Left hindlimb (tissue), 1 donor: ENCODE measurements at places on chromosomes 12 and 14.

DNA sequence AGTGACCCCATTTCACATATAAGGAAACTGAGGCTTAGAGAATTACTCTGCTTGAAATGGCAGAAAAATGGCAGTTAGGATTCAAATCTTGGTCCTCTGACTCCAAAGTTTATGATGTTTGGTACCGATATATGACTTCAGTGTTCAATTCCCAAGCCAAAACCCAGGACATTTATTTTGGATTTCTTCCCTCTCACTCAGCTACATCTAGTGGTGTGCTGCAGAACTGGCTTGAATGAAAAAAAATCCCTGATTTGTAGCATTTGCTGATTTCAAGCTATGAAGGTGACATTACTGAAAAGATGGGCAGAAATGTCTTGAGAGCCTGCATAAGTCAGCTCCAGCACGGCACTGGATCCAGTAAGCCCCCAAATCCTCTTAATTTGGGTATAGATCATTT lies 106.4 kb downstream of the EFCAB11 start:
- no peak for DNase-seq

DNA sequence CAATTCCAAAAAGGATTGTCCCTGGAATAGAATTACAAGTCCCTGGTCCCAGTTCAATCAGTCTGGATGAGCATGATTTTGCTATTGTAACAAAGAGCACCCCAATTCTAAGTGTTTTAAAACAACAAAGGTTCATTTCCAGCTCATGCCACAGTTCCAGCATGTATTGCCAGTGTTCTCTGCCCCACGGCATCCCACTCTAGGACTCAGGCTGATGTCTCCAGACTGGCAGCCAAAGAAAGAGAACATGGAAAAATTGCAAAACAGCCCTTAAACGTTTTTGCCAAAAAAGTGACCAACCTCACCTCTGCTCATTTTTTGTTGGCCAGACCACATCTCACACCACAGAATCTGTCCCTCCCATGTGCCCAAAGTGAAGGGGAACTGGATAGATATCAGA lies 116.0 kb upstream of the PLXNC1 start:
- no peak for DNase-seq

DNA sequence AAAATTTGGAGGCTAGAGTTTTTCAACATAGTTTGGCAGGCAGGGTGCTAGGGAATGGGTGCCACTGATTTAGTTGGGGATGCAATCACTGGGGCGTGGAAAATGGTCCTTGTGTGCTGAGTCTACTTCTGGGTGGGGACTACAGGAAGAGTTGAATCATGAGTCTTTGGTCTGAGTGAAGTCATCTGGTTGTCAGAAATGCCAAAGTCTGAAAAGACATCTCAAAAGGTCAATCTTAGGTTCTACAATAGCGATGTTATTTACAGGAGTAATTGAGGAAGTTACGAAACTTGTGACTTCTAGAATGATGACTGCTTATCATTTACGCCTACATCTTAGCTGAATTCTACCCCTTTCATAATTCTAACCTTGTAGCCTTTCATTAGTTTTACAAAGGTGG lies 209.1 kb downstream of the NUBPL start:
- no peak for DNase-seq

DNA sequence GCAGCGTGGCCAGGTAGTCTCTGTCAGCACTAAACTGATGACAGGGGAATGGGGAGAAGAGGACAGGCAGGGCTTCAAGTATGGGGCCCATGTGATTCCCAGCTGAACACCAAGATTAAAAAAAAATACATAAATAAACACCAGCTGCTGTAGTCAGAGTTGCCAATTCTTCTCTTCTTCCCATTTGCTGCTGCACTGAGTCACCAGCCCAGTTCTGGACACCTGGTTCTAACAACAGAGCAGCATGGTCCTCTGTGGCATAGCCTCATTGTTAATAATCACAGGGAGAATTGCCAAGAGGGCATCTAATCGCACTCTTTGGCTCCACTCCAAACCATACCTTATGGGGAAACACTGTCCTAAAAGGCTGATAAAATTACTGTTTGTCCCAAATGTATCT lies 15.1 kb downstream of the PPM1H start:
- DNase-seq = no peak

GRCh38 chr12:132243596-132244310 lies 85.6 kb downstream of the GALNT9 start:
- DNase-seq = no peak

- no peak for DNase-seq
These were observed 54.0 kb downstream of the BCAT1 start for GRCh38 chr12:24894879-24895278.

DNA sequence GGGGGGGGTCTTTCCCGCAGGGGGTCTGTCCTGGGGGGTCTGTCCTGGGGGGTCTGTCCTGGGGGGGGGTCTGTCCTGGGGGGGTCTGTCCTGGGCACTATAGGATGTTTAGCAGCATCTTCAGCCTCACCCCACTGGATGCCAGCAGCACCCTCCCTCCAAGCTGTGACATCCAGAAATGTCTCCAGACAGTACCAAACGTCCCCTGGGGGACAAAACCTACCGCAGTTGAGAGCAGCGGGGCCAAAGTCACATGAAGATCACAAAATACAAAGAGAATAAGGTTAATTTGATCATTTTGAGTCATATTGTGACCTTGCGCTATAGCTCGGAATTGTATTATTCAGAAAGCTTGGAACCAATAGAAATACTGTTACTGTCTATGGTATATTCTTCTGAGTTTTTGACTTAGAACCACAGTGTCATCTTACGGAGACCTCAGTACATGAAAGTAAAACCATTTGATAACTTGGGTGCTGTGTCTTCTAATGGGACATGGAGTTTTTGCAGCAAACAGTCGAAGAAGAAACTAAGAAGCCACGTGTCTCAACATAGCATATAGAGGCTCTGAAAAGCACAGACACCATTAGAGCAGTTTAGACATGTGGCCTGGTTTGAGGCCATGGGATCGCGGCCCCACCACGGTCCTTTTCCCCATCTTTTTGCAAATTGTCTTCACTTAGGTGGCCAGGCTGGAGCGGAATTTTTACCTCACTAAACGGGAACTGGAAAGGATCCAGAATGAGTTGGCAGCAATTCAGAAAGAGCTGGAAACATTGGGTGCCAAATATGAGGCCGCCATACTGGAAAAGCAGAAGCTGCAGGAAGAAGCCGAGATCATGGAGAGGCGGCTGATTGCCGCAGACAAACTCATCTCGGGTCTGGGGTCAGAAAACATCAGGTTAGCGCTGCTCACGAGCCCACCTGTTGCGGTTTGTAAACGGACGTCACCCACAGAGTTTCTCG lies 59.9 kb downstream of the CCDC92 start:
- DNase-seq = no peak

GRCh38 chr14:45785240-45785639 lies 532.2 kb upstream of the MIS18BP1 start:
- no peak for DNase-seq

DNA sequence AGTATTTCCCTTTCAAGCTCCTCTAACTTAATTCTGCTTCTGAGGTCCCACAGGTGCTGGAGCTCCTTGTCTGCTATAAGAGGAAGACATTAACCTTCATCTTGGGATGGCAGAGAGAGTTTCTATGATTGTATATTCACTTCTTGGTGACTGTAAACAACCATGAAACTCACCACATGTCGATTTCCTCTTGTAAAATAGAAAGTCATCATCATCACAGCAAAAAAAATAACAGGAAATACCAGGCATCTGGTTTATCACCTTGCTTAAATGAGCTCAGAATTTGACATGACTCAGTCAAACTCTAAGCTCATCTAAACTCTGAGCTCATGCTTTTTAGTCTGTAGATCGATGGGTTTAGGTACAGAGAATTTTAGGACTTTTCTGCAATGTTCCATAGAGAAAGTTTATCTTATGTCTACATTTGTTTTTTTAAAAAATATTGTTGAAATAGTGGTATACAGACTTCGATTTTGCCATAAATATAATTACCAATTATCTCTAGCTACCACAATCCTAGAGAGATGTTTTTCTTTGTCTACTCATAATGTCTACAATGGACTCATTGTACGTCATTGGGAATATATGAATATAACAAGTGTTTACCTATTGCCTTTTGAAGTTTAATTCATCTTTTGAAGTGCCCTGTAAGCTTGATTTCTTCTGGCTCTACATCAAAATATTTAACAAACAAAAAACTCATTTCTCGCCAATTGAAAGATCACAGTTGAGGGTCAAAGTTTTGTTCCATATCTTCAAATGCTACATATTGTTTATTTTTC lies 58.4 kb downstream of the IGF1 start:
- DNase-seq = no peak

DNA sequence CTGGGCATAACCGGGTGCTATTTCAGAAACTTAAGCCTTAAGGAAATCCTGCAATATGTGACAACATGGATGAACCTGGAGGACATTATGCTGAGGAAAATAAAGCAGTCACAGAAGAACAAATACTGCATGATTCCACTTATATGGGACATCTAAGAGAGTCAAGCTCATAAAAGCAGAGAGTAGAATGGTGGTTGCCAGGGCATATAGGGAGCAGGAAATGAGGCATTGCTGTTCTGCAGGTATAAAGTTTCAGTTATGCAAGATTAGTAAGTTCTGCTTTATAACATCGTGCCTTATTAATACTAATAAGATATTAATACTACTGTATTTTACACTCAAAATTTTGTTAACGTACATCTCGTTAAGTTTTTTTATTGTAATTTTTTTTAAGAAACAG lies 124.2 kb upstream of the ATF1 start:
- DNase-seq = no peak

DNA sequence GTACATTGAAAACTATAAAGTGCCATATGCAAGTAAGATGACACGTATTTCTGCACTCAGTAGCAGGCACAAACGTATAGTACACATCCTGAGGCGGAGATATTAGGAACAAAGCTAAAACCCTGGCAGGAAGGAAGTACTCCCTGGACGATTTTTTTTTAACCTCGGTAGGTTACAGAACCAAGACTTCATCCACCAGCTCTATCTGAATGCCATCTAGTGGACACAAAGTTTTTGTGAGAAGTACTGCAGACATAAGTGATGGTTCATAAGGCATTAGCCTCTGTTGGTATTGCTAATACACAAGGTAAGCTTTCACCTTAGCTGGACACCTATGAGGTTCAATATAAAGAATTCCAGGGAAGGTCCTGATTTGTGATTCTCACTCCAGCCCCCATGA lies 83.0 kb upstream of the CCDC196 start:
- DNase-seq = no peak

DNA sequence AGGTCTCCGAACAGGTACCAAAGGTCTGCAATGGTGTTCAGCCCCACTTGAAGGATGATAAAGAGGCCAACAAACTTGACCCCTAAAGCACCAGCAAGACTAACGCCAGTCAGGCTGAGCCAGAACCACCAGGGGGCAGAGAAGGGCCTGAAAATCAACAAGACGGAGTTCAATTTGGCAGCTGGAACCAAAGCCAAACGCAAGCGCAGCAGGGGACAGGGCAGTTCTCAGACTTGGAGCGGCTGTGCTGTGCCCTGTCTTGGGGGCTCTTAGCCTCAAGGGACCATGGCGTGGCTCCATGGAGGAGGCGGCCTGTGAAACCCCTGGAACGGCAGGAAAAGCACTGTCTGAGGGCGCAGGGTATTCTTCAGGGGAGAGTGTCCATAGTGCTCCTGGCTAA lies 19.6 kb downstream of the POMT2 start:
- DNase-seq = peak; percentile 84

GRCh38 chr12:45377815-45378214 lies 161.9 kb downstream of the ANO6 start:
- DNase-seq = no peak

- no peak for DNase-seq
These were observed 18.5 kb downstream of the ZBTB42 start for GRCh38 chr14:104819361-104819781.

DNA sequence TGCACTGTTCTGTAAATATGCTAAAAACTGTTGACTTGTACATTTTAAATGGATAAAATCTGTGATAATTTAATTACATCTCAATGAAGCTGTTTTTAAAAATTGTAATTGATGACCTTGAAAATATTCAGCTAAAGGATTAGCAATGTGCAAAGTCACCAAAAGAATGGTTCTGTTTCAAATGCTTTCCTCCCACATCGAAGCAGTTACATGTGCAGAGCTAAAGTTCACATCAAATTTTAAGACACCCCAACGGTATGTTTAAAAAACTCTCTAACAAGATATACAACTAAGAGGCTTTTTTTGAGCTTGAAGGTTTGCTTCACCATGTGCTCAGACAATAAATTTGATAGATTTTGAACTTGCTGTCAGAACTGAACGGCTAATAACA lies 114.6 kb upstream of the KRAS start:
- DNase-seq = no peak

DNA sequence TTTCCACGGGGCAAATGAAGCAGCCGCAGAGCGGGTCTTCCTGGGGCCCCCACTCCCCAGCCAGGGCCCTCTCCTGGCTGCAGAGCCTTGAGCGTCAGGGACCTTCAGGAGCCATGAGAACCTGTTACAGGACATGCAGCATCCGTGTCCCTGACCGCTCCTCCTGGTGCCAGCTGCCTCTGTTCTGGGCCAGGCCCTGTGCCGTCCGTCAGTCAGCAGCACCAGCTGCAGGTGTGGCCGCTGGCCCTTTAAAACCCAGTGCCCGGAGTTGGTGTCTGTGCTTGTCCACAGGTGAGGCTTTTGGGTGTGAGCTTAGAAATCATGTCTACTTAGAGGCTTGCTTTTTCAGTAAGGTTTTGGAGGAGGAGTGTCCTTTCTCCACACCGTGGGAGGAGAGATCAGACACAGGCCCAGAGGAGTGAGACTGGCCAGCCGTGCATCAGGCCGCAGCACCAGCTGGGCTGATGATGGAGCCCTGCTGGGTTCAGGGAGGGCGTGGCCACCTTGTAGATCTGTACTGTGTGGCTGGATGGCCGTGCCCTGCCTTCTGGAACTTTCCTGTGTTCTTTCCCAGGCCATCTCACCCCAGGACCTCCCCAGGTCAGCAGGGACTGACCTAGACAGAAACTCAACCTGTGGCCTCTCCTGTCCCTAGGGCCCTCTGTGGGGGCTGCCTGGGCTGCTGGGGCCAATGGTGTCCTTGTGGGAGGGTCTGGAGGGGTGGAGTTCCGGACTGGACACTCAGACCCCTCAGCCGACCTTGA lies 27.1 kb downstream of the AACS start:
- DNase-seq = no peak

DNA sequence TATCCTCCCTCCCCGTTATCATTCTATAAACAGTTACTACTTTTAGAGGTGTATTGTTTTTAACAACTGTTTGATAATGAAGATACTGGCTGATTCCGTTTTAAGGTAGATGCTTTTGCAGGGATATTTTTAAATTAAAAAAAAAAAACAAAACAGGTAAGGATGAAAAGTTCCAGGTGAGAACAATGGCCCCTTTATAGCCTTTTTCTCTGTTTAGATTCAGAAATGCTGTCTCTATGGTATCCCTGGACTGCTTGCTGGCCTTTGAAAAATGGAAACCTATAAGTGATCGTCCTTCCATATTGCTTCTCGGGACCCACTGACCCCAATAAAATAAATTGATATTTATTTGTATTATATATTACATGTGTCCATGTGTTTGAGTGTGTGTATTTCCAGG lies 23.2 kb upstream of the ANO6 start:
- no peak for DNase-seq
